Thymus (tissue), 14 donors: ENCODE measurements at places on chromosomes 16 and 17. TPM values are rescaled to one million over a fixed set of nuclear protein-coding genes. Genes with fewer than 3 reads are reported as not detected.
A peak's percentile ranks its signal among the peaks of the same experiment; 100 is the strongest.

Gene NOTUM
- 0.25 TPM for polyA plus RNA-seq

Gene KRT32
- polyA plus RNA-seq = 2.2 TPM

Gene BLMH
- polyA plus RNA-seq = 33.3 TPM

- no peak overlapping the region for H3K27ac ChIP-seq
- H3K36me3 ChIP-seq = no peaks in the 10 kb centered on the region
- H3K4me1 ChIP-seq = peaks cover 7% of the 10 kb centered on the region
- no peak overlapping the region for H3K4me3 ChIP-seq
- DNase-seq = peak; percentile 52
These were observed 41.8 kb downstream of the RAB11FIP4 start for GRCh38 chr17:31433091-31433790.

- H3K4me3 ChIP-seq = no peak overlapping the region
- no peaks in the 10 kb centered on the region for H3K36me3 ChIP-seq
- DNase-seq = no peak
- H3K4me1 ChIP-seq = peaks cover 21% of the 10 kb centered on the region
- H3K27ac ChIP-seq = no peak overlapping the region
- peaks cover 83% of the 10 kb centered on the region for H3K27me3 ChIP-seq
These were observed 37.9 kb upstream of the SLC38A10 start for GRCh38 chr17:81332914-81333528.

- no peaks in the 10 kb centered on the region for H3K27me3 ChIP-seq
- H3K4me1 ChIP-seq = no peaks in the 10 kb centered on the region
- no peak overlapping the region for H3K4me3 ChIP-seq
- H3K36me3 ChIP-seq = no peaks in the 10 kb centered on the region
- no peak overlapping the region for H3K27ac ChIP-seq
These were observed 165.9 kb downstream of the SDK2 start for GRCh38 chr17:73478334-73478733.

- H3K27me3 ChIP-seq = peaks cover 25% of the 10 kb centered on the region
- H3K4me1 ChIP-seq = peaks cover 37% of the 10 kb centered on the region
- H3K36me3 ChIP-seq = peaks cover 26% of the 10 kb centered on the region
- H3K4me3 ChIP-seq = no peak overlapping the region
These were observed 6.5 kb downstream of the CBX2 start for GRCh38 chr17:79784353-79785016.

- no peaks in the 10 kb centered on the region for H3K36me3 ChIP-seq
- H3K27me3 ChIP-seq = no peaks in the 10 kb centered on the region
- no peak overlapping the region for H3K4me3 ChIP-seq
- H3K27ac ChIP-seq = no peak overlapping the region
- H3K4me1 ChIP-seq = no peaks in the 10 kb centered on the region
These were observed 99.7 kb downstream of the CBLN1 start for GRCh38 chr16:49181791-49182518.

GRCh38 chr16:85334718-85335583 lies 222.7 kb upstream of the CIBAR2 start:
- H3K27me3 ChIP-seq = peaks cover 14% of the 10 kb centered on the region
- H3K4me3 ChIP-seq = peak overlapping the region; percentile 18
- peak; percentile 64 for DNase-seq
- H3K36me3 ChIP-seq = no peaks in the 10 kb centered on the region
- H3K27ac ChIP-seq = peak overlapping the region; percentile 36
- peaks cover 21% of the 10 kb centered on the region for H3K4me1 ChIP-seq

GRCh38 chr16:50665128-50665878 lies 15.8 kb downstream of the SNX20 start:
- peak overlapping the region; percentile 58 for H3K4me3 ChIP-seq
- H3K27ac ChIP-seq = no peak overlapping the region
- H3K36me3 ChIP-seq = peaks cover 18% of the 10 kb centered on the region
- H3K27me3 ChIP-seq = no peaks in the 10 kb centered on the region
